NCI-H1092 (cell line): ENCODE measurements at places on chromosomes 1 and 21.

- DNase-seq, result no peak
These were observed 32.1 kb upstream of the LRIG2 start for GRCh38 chr1:113040718-113041412.

DNA sequence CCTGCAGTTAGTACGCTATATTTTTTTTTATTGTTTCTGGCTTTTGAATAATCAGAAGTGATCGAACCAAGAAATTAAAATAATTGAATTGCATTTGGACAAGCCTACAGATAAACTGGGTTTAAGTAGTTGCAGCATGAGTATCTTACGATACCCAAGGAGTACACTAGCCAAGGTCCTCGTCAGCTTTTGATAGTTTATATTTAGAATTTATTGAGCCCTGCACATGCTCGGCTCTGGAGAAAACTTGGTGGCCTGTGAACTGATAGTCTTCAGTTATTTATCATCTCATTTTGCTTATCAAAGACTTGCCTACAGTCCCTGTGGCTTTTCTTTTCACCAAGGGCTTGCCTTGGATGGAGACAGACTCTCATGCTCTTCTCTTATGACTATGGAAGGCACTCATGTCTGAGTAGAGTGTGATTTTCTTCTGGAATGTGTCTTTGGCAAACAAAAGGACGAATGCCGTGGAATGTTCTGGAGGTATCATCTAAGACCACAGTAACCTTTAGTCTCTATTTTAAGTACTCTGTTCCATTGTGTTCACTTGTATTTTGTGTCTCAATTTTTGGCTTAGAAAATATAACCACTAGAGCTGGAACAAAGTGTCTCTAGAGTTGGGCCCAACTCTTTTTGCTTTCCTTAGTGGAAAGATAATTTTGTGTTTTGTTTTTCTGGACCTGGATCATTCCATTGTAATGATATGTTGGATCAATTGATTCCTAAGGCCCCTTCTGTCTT, 35.9 kb downstream of the BCL9 start:
- DNase-seq, result no peak

- DNase-seq, result no peak
These were observed 1352.7 kb downstream of the AMY1C start for GRCh38 chr1:105102371-105102770.

DNA sequence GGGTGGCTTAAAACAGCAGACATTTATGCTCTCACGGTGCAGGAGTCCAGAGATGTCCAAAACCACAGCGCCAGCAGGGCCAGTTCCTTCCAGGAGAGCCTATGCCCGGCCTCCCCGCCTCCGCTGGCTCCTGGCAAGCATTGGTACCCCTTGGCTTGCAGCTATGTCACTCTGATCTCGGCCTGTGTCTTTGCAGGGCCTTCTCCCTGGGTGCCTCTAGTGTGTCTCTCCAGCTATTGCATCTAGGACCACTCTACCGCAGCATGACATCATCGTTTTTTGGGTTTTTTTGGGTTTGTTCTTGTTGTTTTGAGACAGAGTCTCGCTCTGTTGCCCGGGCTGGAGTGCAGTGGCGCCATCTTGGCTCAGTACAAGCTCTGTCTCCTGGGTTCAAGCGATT, 197.6 kb upstream of the VAMP3 start:
- no peak for DNase-seq

DNA sequence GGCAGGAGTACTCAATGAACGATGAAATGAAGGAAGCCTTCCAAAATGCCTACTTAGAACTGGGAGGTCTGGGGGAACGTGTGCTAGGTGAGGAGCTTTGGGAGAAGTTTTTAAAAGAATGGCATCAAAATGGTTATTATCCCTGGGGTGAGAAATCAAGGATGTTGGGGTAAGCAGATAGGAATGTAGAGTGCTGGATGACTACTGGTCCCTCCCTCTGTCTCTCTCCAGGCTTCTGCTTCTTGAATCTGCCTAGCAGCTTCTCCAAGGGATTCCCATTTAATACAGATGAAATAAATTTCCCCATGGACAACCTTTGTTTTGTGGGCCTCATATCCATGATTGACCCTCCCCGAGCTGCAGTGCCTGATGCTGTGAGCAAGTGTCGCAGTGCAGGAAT, 19.0 kb upstream of the CASQ1 start:
- no peak for DNase-seq

DNA sequence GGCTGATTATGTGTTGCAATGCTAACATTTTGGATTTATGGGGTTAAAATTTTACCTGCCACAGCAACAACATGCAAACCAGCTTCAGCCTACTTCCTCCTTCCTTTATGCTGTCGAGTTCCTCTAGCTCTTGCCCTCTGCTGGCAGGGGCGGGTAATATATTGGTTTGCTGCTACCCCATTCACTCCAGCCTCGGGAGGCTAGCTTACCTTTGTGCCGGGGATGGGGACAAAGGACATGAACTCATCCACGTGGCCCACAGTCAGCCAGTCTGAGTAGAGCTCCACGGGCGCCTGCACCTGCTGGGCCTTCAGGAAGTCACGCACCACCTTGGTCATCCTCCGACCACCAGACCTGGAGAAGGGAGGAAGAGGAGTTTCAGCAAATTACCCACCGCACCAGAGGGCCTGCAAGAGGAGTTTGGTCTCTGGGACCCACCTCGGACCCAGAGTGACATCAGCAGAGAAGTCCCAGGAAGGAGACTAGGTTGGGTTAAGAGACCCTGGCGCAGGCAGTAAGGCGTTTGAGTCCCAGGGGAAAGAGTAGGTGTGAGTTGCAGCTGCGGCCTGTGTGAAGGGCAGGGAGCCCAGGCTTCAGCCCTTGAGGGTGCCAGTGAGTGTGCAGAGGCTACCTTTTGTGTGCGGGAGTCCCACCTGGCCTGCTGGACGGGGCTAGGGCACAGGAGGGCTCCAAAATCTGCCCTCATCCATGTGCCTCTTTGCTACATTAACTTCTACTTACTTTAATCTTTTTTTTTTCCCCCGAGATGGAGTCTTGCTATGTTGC, 21.8 kb upstream of the SDHB start:
- DNase-seq, result no peak

GRCh38 chr21:46610018-46610701, 5.3 kb upstream of the S100B start:
- no peak for DNase-seq

- no peak for DNase-seq
These were observed 29.5 kb downstream of the RNF11 start for GRCh38 chr1:51265618-51266017.

GRCh38 chr1:205652984-205653383, 21.2 kb upstream of the ELK4 start:
- no peak for DNase-seq

- no peak for DNase-seq
These were observed 192.2 kb upstream of the C8B start for GRCh38 chr1:57157818-57158603.

- no peak for DNase-seq
These were observed 474.4 kb downstream of the SETD4 start for GRCh38 chr21:35585878-35586277.

DNA sequence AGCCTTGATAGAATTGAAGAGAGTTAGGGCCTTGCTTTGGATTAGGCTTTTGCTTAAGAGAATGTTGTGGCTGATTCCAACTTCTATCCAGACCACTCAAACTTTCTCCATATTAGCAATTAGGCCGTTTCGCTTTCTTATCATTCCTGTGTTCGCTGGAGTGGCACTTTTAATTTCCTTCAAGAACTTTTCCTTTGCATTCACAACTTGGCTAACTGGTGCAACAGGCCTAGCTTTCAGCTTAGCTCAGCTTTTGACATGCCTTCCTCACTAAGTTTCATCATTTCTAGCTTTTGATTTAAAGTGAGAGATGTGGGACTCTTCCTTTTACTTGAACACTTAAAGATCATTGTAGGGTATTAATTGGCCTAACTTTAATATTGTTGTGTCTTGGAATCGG, 183.6 kb upstream of the L1TD1 start:
- DNase-seq, result no peak

DNA sequence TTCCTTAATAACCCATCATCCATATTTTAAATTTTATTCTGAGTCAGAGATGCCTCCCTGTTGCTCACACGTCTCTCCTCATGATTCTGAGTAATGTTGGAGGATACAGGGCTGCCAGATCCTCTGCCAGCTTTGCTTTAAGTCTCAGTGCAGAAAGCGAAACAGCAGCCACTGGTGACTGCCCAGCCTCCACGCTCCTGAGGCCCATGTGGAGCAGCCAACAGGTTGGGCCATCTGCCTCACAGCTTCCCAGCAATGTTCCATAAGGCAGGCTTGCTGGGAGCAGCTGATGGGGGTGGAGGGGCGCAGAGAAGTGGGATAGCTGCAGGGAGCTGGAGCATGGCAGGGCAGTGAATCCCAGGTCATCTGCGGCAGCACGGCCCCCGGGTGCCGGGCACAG, 104.2 kb downstream of the IGSF21 start:
- no peak for DNase-seq

DNA sequence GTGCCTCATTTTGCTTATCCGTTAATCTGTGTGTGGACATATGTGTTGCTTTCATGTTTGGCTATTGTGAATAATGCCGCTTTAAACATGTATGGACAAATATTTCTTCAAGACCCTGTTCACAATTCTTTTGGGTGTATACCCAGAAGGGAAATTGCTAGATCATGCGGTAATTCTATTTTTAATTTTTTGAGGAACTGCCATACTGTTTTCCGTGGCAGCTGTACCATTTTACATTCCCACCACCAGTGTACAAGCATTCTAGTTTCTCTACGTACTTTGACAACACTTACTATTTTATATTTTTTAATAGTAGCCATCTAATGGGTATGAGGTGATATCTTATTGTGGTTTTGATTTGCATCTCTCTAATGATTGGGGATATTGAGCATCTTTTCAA, 7.1 kb upstream of the NID1 start:
- DNase-seq, result no peak
